Caco-2 (cell line): ENCODE measurements at places on chromosomes 1 and 21. TPM values are rescaled to one million over a fixed set of nuclear protein-coding genes. Genes with fewer than 3 reads are reported as not detected.

- no peak for DNase-seq
Measured at GRCh38 chr1:24606621-24607020, 36.5 kb upstream of the SRRM1 start.

Gene FAM229A
- 2.1 and 2.6 TPM in 2 replicates for total RNA-seq

Gene SELENON
- total RNA-seq: 58.3 and 60.6 TPM in 2 replicates

DNA sequence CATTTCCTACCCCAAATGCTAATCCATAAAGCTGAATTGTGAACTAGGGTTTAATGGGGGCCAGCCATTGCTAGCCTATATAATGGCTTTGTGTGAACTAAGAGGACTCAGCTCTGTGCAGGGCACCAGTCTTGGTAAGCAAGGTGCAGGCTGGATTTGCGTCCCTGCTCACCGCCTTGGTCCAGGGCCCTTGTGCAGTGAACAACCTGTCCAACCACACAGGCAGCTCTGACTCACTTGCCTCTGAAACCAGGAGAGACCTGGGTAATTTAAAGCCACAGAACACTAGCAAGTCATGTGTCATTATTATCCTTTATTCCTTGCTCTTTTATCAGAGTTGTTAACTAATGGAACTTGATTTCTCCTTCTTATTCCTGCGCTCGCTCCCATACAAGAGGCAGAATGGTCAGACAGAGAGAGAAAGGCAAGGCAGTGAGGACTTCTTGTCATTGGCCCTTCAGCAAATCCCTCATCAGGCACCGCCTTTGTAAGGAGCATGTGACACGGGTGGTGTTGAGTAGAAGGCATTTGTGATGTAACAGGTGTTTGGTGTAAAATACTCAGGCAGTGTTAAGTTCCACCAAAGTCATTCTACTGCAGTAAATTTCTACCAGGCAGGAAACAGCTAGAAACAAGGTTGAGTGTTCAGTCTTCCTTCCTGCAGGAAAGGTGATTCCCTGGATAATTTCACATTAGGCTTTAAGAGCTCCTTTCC, 67.3 kb upstream of the OLIG2 start:
- no peak for DNase-seq

Gene GJA5
- 0.51 and 0.75 TPM in 2 replicates for total RNA-seq

Gene RGS1
- not detected in 2 replicates for total RNA-seq

Gene RNF186
- not detected in 2 replicates for total RNA-seq

Gene CCT8
- total RNA-seq: 269 and 302 TPM in 2 replicates

- no peak for DNase-seq
Measured at GRCh38 chr21:41866274-41866809, 12.8 kb downstream of the PRDM15 start.

Gene NES
- total RNA-seq: 18.0 and 22.7 TPM in 2 replicates

- DNase-seq: no peak
Measured at GRCh38 chr1:148379697-148380096, 103.4 kb downstream of the PPIAL4G start.

GRCh38 chr1:67228791-67229190, 62.5 kb downstream of the IL23R start:
- no peak for DNase-seq

DNA sequence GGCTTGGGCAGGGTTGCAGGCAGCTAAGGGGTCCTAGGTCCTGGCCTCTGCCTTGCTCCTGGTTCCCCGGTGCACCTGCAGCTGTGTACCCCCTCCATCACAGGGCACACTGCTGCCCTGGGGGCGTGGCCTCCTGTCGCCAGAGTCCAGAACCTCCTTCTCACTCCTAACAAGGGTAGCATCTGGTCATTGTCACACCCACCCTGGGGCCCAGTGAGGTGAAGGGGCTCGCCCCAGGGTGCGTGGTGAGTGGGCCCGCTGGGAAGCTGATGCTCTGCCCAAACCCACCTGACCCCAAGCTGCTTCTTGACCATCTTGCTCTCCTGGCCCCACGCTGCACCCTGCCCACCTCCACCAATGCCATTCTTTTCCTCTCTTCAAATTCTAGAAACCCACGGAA, 44.5 kb downstream of the AJAP1 start:
- DNase-seq: no peak

DNA sequence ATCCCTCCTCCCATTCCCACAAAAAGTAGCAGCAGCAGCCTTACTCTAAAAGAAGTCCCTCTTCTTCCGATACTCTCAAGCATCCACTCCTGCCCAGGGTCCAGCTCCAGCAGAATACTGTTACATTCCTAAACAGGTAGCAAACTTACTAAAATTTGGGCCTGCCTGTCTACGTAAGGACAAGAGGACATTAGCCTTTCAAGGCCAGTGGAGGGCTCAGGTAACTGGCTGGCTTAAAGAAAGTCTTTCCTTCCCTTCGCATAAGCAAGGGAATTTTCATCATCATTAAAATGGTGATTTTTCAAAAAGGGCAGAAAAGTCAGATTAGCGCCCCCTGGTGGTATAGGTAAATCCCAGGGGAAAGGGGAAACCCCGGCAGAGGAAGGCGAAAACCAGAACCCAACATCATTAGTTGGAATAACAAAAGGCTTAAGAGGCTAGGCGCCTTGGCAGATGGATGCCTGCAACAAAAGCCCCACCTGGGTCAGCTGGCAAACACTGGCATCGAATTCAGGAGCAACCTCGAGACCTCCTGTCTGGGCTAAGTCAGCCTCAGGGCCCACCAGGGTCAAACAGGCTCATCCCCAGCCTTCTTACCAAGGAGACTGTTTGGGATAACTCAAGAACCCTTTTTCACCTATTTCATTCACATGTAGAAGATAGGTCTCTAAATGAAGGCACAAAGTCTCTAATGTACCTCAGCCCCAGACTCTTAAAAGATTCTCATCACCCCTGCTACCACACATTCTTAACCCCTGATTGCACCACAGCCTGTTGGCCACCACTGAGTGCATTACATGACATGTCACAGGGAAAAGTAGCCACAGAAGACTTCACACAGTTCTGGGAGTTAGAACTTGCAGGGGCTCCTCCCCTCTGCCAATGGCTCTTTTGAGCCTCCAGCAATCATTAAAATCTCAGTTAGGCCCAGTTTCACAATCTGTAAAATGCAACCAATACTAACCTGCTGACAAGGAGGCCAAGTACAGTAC, 36.7 kb downstream of the ERI3 start:
- peak; percentile 52 for DNase-seq

DNA sequence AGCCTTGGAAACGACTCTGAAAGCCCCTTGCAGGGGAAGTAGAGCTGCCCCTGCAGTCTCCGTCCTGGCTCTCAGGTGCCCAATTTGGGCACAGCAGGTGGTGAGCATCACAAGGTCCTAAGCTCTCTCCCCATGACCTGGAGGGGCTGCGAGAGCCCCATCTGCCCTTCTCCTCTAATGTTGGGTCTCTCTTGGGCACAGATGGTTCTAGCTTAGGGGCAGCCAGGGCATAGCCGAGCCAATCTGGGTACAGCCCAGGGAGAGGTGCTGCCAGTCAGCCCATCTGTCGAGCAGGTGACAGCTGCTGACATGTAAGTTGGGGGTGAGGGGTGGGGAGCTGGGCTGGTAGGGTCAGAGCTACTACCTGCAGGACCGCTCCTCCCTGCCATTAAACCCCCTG, 50.7 kb downstream of the SYT2 start:
- no peak for DNase-seq

DNA sequence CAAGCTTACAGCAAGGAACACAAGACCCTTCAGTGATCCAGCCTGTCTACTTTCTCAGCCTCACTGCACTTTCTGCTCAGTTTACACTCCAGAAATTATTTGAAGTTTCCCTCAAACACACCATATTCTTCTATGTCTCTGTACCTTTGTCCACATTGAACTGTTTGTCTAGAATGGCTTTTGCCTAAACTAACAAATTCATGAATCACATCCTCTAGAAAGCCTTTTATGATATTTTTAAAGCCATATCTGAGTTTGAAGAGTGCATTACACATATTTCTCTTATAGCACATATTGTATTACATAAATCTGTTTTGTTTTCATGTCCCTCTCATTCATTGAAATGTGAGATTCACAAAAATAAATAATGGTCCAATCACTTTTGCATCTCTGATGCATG, 446.0 kb upstream of the ZRANB2 start:
- no peak for DNase-seq

GRCh38 chr1:18536915-18537314, 56.2 kb downstream of the KLHDC7A start:
- DNase-seq: no peak

DNA sequence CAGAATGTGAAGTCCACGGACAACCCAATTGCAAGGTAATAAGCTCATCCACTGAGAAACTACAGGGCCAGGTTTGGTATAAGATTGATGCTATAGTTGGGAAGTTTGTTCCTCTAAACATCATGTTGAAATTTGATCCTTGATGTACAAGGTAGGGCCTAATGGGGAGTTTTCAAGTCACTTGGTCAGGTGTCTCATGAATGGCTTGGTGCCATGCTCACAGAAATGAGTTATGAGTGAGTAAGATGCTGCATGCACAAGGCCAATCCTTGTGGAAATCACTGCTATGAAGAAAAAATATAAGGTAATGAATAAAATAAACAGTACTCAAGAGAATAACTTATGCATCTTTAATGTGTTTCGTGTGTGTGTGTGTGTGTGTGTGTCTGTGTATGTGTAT, 1891.2 kb downstream of the NCAM2 start:
- no peak for DNase-seq

Gene WNT2B
- total RNA-seq: 0.46 and 0.70 TPM in 2 replicates

Gene CLCA4
- total RNA-seq: not detected in 2 replicates

Gene NAXE
- 99.8 and 105 TPM in 2 replicates for total RNA-seq

DNA sequence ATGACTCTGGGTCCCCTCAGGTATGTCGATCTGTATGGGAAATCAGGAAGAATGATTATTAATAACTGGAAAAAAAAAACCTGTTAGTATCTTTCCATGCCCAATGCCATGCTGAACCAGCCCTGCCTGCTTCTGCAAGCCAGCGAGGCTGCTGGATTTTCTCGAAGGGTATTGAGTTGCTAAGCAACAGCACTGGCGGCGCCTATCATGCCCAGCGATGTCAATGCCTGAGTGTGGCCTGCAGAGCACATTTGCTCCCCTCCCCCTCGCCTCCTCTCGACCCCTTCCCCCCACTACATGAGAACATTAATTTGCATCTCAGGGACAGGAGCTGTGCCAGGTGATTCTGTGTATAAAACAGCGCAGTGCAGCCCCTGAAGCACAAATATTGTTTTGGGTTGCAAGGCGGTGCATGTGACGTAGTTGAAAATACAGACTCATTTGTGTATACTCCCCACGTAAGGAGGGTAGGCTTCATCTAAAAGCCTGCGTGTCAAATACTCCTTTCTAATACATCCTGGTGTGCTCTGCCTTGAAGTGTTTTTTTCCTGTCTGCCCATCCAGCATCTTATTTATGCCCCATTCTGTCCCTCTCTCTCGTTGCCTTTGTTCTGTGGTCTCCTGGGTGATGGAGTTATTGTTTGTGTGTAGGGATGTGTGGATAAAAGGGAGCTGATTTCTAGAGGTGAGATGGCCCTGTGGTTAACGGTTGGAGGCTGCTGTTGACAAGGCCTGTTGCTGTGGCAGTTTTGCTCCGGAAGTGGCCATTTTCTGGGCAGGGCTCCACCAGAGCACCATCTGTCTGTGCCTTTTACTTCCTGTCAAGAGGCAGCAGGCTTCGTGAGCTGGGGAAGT, 32.7 kb upstream of the ATP5PO start:
- DNase-seq: peak; percentile 75

Gene UMODL1
- 0.20 and 0.21 TPM in 2 replicates for total RNA-seq

DNA sequence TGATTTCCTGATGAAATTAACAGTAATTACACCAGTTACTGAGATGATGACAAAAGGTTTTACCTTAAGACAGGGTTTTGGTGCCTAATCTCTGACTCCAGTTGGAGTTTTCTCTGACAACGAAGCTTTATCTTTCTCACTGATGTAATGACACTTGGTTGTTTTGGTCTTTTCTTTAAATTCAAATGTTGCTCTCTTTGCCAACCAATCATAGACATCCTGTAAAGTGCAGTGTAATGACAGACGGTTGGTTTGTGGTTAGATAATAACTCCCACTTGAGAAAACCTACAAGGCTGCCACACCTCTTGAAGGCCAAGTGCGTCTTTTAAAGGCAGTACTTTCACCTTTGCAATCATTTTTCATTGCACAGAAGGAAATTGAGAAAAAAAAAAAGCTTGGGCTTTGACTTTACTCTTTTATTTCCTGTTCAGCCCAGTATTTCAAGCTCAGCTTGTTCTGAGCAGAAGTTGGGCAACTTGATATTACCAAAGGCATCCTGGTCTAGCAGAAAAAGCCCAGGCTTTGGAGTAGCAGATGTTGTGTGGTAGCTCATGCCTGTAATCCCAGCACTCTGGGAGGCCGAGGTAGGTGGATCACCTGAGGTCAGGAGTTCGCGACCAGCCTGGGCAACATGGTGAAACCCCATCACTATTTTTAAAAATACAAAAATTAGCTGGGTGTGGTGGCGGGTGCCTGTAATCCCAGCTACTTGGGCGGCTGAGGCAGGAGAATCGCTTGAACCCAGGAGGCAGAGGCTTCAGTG, 14.9 kb downstream of the PDIK1L start:
- no peak for DNase-seq

DNA sequence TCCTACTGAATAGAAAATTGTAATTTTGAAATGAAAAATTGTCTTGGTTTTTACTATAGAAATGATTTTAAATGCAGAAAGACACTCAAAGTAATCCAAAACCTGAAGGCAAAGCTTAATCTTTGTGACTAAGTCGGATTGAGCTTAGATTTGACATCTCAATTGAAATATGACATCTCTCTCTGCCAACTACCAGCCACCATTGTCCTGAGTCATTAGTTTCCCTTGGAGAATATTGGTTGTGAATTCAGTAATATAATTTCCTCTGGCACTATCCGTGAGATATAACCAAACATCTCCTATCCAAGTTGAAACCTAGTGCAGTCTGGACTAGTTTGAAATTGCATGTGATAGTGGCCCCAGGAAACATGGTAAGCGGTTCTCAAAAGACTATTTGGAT, 37.1 kb downstream of the PLA2G4A start:
- no peak for DNase-seq

Gene SH2D1B
- not detected in 2 replicates for total RNA-seq

DNA sequence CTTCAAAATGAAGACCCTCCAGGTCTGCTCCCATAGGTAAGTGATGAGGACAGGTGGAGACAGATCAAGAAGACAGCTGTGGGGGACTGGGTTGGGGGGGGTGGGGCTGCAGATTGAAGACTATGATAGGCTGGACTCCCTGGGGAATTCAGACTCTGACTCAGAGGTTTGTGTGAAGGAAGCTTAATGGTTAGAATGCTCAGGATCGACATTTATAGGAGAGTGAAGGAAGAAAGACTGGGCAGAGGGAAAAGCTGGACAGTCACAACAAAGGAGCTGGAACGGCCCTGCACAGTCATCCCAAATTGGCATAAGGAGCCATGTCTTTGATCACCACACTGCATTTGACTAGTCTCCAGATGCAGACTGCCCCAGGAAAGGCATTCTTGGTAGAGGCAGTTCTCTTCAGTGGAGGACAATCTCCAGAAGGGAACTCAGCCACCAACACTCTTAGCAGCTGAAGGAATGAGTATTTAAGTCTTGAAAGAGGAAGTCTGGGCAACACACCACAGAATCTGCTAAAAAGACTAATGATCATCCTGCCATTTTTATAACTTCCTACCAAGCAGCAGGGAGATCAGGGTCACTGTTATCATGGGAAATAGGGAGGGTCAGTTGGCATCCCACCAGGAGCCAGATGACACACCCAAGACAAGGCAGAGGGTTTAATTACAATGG, 120.0 kb upstream of the ZC3H11B start:
- no peak for DNase-seq

Gene PLA2G2A
- 9.2 and 13.0 TPM in 2 replicates for total RNA-seq

- DNase-seq: no peak
Measured at GRCh38 chr1:162110910-162111309, 41.4 kb downstream of the NOS1AP start.

Gene STIL
- 25.9 and 26.4 TPM in 2 replicates for total RNA-seq

GRCh38 chr21:45146306-45146705, 71.9 kb downstream of the ADARB1 start:
- DNase-seq: no peak
